Placental pericyte (primary cell): ENCODE measurements at places on chromosomes 2 and 18. TPM values are rescaled to one million over a fixed set of nuclear protein-coding genes. Genes with fewer than 3 reads are reported as not detected.

The G6PC2 gene
- total RNA-seq, result not detected in 2 replicates

The LHCGR gene
- total RNA-seq, result not detected in 2 replicates

The FEV gene
- total RNA-seq, result not detected in 2 replicates

The RTKN gene
- total RNA-seq, result 9.4 and 17.5 TPM in 2 replicates

The DSC2 gene
- under 0.01 TPM in 1 of 2 replicates, not detected in the other for total RNA-seq

The ITGB6 gene
- total RNA-seq, result 0.57 TPM in 1 of 2 replicates, not detected in the other

The ATP6V1C2 gene
- total RNA-seq, result under 0.01 and 0.14 TPM in 2 replicates
